ENCODE measurements at places on chromosomes 7 and 10. TPM values are rescaled to one million over a fixed set of nuclear protein-coding genes. Genes with fewer than 3 reads are reported as not detected.
A peak's percentile ranks its signal among the peaks of the same experiment; 100 is the strongest.

The AMPH gene
- 7.3 TPM for total RNA-seq

The CUL1 gene
- total RNA-seq, result 46.1 TPM

The ZNF107 gene
- total RNA-seq, result 5.7 TPM

The SORCS3 gene
- total RNA-seq, result 16.5 TPM

The SPDYE1 gene
- 0.23 TPM for total RNA-seq

DNA sequence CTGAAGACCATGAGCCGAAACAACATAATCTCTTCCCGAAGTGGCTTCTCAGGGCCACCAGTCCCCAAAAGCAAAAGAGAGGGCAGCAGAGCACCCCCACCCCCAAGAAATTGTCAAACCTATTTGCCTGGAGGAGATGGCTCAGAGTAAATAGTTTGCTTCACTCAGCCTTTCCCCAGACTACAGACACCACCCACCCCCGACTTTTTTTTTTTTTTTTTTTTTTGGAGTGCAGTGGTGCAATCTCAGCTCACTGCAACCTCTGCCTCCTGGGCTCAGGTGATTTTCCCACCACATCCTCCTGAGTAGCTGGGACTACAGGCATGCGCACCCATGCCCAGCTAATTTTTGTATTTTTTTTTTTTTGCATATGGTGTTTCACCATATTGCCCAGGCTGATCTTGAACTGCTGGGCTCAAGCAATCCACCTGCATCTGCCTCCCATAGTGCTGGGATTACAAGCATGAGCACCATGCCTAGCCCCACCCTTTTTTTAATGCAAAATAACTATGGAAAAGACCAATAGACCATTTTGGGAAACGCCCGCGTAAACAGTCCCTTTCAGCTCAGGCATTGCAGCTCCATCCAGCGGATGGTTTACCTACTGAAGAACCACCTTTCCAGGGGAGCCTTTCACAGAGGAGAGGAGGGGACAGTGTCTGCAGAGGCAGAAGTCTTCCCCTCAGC lies 9.7 kb downstream of the ZMIZ1 start:
- peak; percentile 23 for ATAC-seq

DNA sequence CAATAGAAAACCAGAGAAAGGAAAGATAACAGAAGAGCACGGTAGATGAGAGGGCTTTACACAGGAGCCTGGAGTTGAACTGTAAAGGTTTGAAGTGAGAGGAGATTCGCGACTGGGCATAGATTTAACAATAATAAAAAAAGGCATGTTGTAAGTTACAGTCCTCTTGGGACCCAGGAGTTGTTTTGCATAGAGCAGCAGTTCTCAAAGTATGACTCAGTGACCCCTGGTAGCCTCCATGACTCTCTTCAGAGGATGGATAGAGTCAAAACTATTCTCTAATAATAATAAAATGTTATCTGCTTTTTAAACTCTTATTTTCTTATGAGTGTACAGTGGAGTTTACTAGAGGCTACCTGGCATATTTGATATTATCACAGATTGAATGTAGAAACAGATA lies 262.3 kb downstream of the SORCS3 start:
- peak; percentile 48 for ATAC-seq

- peak; percentile 5 for ATAC-seq
Observed at GRCh38 chr7:37113661-37114355, 334.9 kb downstream of the ELMO1 start.

DNA sequence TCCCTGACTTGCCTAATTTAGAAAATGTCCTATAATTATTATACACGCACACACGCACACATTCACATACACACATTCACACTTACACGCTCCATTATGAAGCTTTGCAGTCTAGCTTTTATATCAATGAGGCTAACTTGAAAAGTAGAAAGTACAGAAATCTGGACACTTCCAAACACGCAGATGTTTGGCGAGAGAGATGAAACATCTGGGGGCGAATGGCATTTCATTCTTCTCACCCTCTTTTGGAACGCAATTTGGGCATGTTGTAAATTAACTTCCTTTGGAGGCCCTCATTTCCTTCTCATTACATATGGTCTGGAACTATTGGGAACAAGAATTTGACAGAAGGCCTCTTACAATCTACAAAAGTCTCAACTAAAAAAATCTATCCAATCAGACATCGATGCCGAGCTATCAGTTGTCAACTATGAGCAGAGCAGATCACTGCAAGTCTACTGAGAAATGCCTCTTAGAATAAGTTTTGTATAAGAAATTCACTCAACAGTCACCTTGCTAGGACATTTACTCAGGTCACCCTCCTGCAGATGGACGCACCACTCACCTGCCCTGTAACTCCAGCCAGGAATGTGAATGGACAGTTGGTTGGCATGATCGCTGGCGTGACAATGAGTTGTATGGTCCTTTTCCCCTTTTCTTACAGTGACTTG lies 115.2 kb upstream of the ADAM12 start:
- ATAC-seq, result no peak

All from motor neuron (in vitro differentiated cells).